ENCODE measurements at places on chromosomes 11 and 22.
A peak's percentile ranks its signal among the peaks of the same experiment; 100 is the strongest.

- DNase-seq = no peak
Observed at GRCh38 chr11:44351006-44351660, 41.2 kb upstream of the ALX4 start.

DNA sequence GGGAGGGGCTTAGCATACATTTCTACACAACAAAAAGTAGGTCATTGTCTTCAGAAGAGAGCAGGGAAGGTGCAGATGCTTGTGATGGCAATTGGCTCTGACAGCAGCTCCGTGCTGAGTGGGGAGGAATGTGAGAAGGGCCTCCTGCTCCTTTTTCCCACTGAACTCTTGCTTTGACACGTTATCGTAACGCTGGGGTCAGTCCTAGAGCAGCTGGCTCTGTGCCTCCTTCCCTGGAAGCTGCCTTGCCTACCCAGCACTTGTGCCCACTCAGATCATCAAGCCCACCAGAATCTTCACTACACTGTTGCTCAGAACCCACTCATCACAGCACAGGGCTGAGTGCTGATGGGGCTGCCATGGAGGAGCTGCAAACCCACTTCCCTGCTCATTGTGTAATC is 14.9 kb upstream of the NAV2 start:
- DNase-seq = no peak

- DNase-seq = peak; percentile 76
Observed at GRCh38 chr11:57324154-57324885, 432 bp downstream of the TNKS1BP1 start.

GRCh38 chr22:26512149-26512793 is at the start of gene TFIP11:
Gene TFIP11 (minus strand): TSS chr22:26512473. CDS start chr22:26510272, 2,201 bp downstream.
- peak; percentile 97 for DNase-seq

DNA sequence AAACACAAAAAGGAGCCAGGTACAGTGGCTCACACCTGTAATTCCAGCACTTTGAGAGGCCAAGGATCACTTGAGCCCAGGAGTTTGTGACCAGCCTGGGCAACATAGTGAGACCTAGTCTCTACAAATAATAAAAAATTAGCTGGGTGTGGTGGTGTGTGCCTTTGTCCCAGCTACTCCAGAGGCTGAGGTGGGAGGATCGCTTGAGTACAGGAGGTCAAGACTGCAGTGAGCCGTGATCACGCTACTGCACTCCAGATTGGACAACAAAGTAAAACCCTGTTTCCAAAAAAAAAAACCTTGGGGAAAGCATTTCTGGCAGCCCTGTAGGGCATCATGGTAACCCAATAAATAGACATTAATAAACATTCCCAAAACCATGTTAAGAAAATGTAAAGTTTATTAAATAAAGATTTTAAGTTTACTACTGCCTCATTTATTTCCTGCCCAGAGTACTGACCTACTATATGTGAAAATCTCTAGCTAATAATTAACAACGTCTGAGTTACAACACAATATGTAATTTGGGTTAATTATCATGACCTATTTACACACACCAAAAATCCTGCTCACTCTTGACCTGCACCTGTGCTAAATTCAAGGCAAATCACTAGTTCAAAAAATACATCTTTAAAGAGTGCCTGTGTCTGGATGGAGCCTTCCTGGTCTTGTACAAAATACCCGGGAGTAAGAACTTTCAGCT is 8.4 kb downstream of the EEF1G start:
- no peak for DNase-seq

DNA sequence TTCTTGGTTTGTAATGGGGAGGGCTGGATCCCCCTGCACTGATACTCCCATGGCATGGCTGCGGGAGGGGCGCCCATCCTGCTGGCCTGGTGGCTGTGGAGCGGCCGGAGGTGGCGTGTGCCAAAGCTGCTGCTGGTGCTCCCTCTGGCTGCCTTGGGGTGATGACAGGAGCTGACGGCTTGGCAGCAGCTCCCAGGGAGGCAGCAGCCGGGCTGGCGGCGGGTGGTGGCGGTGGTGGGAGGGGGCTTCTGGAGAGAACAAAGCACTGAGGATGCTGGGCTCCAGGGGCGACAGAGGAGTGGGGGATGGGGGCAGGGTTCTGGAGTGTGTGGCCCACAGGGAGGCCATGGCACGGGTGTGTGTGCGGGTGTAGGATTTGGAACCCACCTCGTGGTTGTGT is 11.4 kb upstream of the MPPED1 start:
- DNase-seq = no peak

DNA sequence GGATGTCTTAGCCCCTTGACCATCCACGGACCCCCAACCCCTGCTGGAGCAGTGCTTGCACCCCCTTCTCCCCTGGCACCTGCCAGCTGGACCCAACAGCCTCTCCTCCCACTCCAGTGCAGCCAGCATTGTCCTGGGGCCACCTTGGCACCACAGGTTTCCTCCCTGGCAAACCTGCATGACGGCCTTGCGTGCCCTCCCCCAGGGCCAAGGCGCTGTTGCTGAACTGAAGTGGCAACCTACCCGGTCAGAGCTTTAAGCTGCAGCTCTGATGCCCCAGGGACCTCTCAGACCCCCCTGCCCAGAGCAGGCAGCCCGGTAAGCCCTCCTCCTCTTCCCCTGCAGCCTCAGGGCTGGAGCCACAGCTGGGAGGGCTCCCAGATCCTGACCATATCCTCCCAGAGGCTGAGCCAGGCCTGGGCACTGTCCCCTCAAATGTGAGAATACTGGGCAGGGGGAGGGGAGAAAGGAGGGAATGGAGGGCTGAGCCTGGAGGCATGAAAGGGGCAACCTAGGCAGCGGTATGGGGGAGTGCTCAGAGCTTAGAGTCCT is 1.8 kb upstream of the LRRC75B start:
- DNase-seq = no peak

DNA sequence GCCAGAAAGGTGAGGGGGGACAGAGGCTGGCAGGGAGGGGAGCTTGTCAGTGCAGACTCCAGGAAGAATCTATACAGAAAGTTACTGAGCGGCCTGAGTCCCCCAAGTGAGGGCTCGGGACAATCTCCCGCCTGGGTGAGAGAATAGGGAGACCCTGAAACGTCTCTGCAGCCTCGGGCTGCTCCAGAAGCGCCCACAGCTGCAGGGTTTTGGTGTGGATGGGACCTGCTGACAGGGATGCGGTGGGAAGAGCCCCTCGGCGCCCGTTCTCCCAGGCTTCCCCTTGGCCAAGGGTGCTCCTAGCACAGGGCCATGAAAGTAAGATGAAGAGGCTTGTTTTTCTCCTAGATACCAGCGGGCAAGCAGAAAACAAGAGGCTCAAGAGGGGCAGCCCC is 743 bp upstream of the RCE1 start:
- no peak for DNase-seq
